ENCODE measurements at places on chromosomes 4 and X.

DNA sequence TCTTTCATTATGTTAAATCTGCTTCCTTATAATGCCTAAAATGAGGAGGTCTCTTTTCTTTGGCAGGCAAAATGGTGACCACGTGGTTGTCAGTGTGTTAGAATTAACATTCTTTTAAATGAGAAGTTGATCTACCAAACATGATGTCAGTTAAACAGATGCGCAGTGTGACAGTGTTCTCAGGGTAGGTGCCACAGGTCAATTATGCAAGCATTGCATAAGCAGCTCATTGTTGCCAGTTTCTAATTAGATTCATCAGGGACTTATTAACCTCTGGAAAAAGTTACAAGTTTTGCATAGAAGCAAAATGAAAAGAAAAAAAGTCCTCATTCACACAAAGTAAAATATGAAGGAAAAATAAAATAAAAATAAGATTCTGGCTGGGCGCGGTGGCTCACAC, 324.1 kb upstream of the GALNT7 start:
- no peaks in the 10 kb centered on the region for H3K4me1 ChIP-seq
- H3K4me3 ChIP-seq, result no peak overlapping the region
- no peaks in the 10 kb centered on the region for H3K36me3 ChIP-seq
- no peak overlapping the region for H3K27ac ChIP-seq

- H3K27me3 ChIP-seq, result no peaks in the 10 kb centered on the region
- H3K27ac ChIP-seq, result no peak overlapping the region
- H3K4me3 ChIP-seq, result no peak overlapping the region
- no peaks in the 10 kb centered on the region for H3K36me3 ChIP-seq
- H3K4me1 ChIP-seq, result peaks cover 4% of the 10 kb centered on the region
- no peak for DNase-seq
Measured at GRCh38 chr4:1903035-1903434, 31.8 kb downstream of the NSD2 start.

DNA sequence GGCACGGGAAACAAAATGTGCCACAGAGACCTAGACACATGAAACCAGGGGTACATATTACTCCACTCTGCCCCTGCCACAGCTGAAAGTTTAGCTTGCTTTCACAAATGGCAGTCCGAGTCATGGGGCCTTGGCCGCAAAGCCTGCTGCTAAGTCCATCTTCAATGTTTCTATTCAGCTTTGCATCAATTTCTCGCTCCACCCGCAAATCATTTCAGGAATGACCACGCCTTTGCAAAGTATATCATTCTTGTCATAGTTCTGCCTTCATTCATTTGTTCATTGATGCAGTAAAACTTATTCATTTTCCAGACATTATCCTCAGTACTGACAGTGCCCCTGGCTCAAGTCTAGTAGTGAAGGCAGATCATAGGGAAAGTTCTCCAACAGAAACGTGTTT, 9.5 kb downstream of the PLAC8 start:
- no peak for DNase-seq
- no peaks in the 10 kb centered on the region for H3K4me1 ChIP-seq
- no peaks in the 10 kb centered on the region for H3K27me3 ChIP-seq
- H3K4me3 ChIP-seq, result no peak overlapping the region
- H3K27ac ChIP-seq, result no peak overlapping the region
- no peaks in the 10 kb centered on the region for H3K36me3 ChIP-seq

DNA sequence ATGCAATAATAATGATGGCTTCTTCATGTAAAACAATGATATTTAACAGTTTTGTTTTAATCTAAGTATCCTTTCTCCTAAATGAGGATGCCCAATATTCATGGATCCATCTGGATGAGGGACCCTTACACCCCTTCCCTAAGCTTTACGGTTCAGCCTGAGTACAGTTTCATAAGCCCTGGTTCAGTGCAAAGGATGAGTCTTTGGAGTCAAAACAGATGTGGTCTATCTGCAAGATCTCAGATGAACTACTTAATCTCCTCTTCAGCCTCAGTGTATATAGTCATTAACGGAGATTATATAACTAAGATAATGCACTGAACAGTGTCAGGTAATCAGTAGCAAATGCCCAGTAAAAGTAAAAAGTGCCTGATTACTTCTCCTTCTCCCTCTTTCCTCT, 22.1 kb downstream of the ANXA5 start:
- H3K27me3 ChIP-seq, result no peaks in the 10 kb centered on the region
- no peak for DNase-seq
- H3K36me3 ChIP-seq, result no peaks in the 10 kb centered on the region
- no peak overlapping the region for H3K4me3 ChIP-seq

DNA sequence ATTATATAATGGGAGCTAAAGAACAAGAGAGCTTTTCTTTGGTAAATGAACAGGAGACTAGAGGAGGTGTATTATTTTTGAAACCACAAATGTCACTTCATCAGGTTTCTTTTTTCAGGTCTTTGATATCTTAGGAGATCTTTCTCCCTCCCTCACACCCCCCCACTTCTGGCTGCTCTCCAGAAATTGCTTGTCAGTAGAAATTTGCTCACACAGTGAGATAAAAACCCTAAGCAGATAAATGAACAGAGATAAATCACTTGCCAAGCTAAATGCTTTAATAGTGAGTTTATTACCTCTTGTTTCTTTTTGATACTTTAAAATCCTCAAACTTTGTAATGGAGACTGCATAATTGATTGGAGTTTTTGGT, 421.2 kb upstream of the TENM3 start:
- no peak overlapping the region for H3K27ac ChIP-seq
- DNase-seq, result no peak
- H3K27me3 ChIP-seq, result no peaks in the 10 kb centered on the region

- H3K4me1 ChIP-seq, result no peaks in the 10 kb centered on the region
- no peak overlapping the region for H3K4me3 ChIP-seq
- no peaks in the 10 kb centered on the region for H3K27me3 ChIP-seq
- H3K27ac ChIP-seq, result no peak overlapping the region
- H3K36me3 ChIP-seq, result no peaks in the 10 kb centered on the region
- no peak for DNase-seq
Measured at GRCh38 chrX:20527558-20528011, 260.9 kb upstream of the RPS6KA3 start.

DNA sequence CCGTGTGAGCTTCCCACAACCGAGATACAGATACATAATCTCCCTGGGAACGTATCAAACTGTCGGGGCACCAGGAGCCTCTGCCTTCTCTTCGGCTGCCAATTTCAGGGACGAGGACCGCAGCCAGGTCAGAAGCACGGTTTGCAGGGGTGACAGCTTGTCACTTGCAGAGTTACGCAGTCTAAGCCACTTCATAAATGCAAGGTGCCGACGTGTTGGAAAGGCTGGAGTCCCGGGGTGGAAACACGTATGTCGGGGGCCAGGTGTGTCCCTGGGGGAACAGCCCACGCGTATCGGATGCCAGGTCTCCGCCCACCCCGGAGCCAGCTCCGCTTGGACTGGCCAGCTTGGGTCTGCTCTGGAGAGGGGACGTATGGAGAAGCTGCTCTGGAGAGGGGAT, 76.3 kb upstream of the SHOX start:
- H3K4me3 ChIP-seq, result no peak overlapping the region
- H3K27me3 ChIP-seq, result no peaks in the 10 kb centered on the region
- DNase-seq, result no peak

- H3K27ac ChIP-seq, result no peak overlapping the region
- DNase-seq, result no peak
- H3K4me1 ChIP-seq, result no peaks in the 10 kb centered on the region
- H3K36me3 ChIP-seq, result no peaks in the 10 kb centered on the region
Measured at GRCh38 chr4:121353213-121353612, 27.6 kb downstream of the QRFPR start.

GRCh38 chr4:31741326-31741725, 1021.2 kb downstream of the PCDH7 start:
- no peaks in the 10 kb centered on the region for H3K4me1 ChIP-seq
- H3K27me3 ChIP-seq, result no peaks in the 10 kb centered on the region
- no peak for DNase-seq
- no peak overlapping the region for H3K4me3 ChIP-seq

GRCh38 chrX:39481621-39482020, 616.1 kb downstream of the BCOR start:
- no peaks in the 10 kb centered on the region for H3K36me3 ChIP-seq
- DNase-seq, result no peak
- H3K27me3 ChIP-seq, result no peaks in the 10 kb centered on the region
- no peak overlapping the region for H3K27ac ChIP-seq
- no peaks in the 10 kb centered on the region for H3K4me1 ChIP-seq

GRCh38 chr4:38805530-38806145, 1.0 kb upstream of the TLR1 start:
- no peak overlapping the region for H3K4me3 ChIP-seq
- no peaks in the 10 kb centered on the region for H3K4me1 ChIP-seq
- no peaks in the 10 kb centered on the region for H3K36me3 ChIP-seq
- H3K27ac ChIP-seq, result no peak overlapping the region
- no peaks in the 10 kb centered on the region for H3K27me3 ChIP-seq

DNA sequence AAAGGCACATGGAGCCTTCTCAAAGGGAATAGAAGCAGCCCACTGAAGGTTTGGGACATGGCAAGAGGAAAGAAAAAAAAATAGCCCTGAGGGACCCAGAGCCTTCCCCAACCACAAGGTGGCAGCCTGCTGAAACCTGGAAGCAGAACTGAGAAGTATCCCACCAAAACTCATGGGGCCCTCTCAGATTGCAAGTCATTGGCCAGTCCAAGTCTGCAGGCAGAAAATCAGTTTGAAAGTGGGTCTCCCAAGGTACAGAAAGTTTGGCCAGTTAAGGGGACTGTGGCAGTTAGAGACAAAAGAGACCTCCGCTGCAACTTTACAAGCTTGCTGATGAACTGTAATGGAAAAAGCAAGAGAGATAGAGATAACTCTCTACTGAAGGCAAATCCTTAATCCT, 155.8 kb downstream of the ANTXR2 start:
- no peaks in the 10 kb centered on the region for H3K36me3 ChIP-seq
- no peak overlapping the region for H3K27ac ChIP-seq
- no peaks in the 10 kb centered on the region for H3K27me3 ChIP-seq
- H3K4me1 ChIP-seq, result no peaks in the 10 kb centered on the region
- DNase-seq, result no peak

- no peaks in the 10 kb centered on the region for H3K36me3 ChIP-seq
- H3K4me3 ChIP-seq, result no peak overlapping the region
- no peak overlapping the region for H3K27ac ChIP-seq
- no peaks in the 10 kb centered on the region for H3K27me3 ChIP-seq
- DNase-seq, result no peak
- H3K4me1 ChIP-seq, result no peaks in the 10 kb centered on the region
Measured at GRCh38 chr4:68359508-68359907, 9.6 kb upstream of the YTHDC1 start.

GRCh38 chrX:20382518-20383297, 116.0 kb upstream of the RPS6KA3 start:
- no peak overlapping the region for H3K4me3 ChIP-seq
- H3K27ac ChIP-seq, result no peak overlapping the region
- H3K4me1 ChIP-seq, result no peaks in the 10 kb centered on the region
- H3K36me3 ChIP-seq, result no peaks in the 10 kb centered on the region
- no peaks in the 10 kb centered on the region for H3K27me3 ChIP-seq

- no peaks in the 10 kb centered on the region for H3K27me3 ChIP-seq
- H3K36me3 ChIP-seq, result no peaks in the 10 kb centered on the region
- H3K27ac ChIP-seq, result no peak overlapping the region
- H3K4me3 ChIP-seq, result no peak overlapping the region
- no peak for DNase-seq
- no peaks in the 10 kb centered on the region for H3K4me1 ChIP-seq
Measured at GRCh38 chr4:53885668-53886067, 178.7 kb downstream of the CHIC2 start.

- H3K36me3 ChIP-seq, result no peaks in the 10 kb centered on the region
- no peaks in the 10 kb centered on the region for H3K4me1 ChIP-seq
- H3K27me3 ChIP-seq, result no peaks in the 10 kb centered on the region
Measured at GRCh38 chr4:55921093-55921492, 27.7 kb upstream of the CEP135 start.

DNA sequence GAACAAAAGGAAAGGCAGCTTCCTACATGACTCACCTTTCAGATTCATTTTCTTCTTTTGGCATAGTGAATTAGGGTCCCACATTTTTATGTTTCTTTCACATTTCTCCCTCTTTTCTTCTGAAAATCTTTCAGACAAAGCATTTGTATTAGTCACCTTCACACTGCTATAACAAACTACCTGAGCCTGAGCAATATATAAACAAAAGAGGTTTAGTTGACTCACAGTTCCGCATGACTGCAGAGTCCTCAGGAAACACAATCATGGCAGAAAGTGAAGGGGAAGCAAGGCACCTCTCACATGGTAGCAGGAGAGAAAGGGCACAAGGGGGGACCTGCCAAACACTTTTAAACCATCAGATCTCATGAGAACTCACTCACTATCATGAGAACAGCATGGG, 36.9 kb downstream of the MAGEA9 start:
- H3K4me1 ChIP-seq, result no peaks in the 10 kb centered on the region
- no peak overlapping the region for H3K4me3 ChIP-seq
- H3K27me3 ChIP-seq, result no peaks in the 10 kb centered on the region
- no peaks in the 10 kb centered on the region for H3K36me3 ChIP-seq

GRCh38 chr4:179692222-179692621, 2250.0 kb upstream of the AGA start:
- H3K4me3 ChIP-seq, result no peak overlapping the region
- no peak for DNase-seq
- no peaks in the 10 kb centered on the region for H3K36me3 ChIP-seq
- no peak overlapping the region for H3K27ac ChIP-seq

- H3K27ac ChIP-seq, result no peak overlapping the region
- no peak for DNase-seq
- H3K27me3 ChIP-seq, result no peaks in the 10 kb centered on the region
- no peak overlapping the region for H3K4me3 ChIP-seq
- H3K4me1 ChIP-seq, result no peaks in the 10 kb centered on the region
Measured at GRCh38 chr4:16289897-16290554, 63.8 kb upstream of the TAPT1 start.

Data from prostate gland (tissue), 2 donors.